ENCODE measurements at places on chromosomes 16 and 17.

DNA sequence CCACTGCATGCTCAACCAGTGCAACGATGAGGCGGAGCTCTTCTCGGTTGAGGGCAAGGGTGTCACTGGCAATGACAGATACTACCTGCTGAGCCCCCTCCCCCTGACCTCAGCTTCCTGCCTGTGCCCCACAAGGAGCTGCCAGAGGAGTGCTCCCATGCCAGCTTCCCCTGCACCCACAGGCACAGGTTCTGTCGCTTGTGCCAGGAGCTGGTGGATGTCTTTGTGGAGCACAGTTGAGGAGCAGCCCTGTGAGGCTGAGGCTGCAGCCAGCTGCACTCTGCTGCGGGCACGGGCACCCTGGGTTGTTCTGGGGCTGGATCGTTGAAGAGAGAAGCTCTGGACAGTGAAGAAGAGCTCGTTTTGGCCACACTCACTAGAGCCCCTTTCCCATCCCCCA is 165.3 kb upstream of the ZNF267 start:
- no peak for DNase-seq

GRCh38 chr16:89602273-89602951 is 11.0 kb upstream of the DPEP1 start:
- DNase-seq, result peak; percentile 93

GRCh38 chr17:77635176-77635575 is 323.3 kb upstream of the TNRC6C start:
- DNase-seq, result no peak

- DNase-seq, result no peak
These were observed 5.6 kb upstream of the ANKS4B start for GRCh38 chr16:21227866-21228265.

DNA sequence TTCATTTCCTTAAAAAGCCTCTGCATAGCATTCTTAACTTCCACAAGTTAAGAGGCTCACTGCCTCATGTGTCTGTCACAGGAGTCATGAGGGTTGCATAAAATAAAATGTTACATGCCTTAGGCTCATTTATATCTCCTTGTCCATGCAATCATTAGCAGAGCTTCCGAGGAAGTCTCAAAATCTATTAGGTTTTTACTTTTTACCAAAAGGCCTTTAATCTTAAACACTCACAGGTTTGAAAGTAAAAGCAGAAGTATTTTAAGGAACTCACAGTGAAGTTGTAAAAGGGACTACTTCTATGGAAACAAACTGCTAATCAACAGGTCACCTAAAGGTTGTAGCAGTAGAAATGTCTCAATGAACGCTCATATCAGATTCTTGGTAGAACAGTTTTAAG is 5.2 kb upstream of the ATP6V0A1 start:
- no peak for DNase-seq

- DNase-seq, result no peak
These were observed 51.8 kb downstream of the LMF1 start for GRCh38 chr16:918741-919657.

- DNase-seq, result no peak
These were observed 68.8 kb downstream of the CMIP start for GRCh38 chr16:81513204-81514040.

GRCh38 chr16:72905581-72905980 is 142.3 kb downstream of the ZFHX3 start:
- DNase-seq, result peak; percentile 11

DNA sequence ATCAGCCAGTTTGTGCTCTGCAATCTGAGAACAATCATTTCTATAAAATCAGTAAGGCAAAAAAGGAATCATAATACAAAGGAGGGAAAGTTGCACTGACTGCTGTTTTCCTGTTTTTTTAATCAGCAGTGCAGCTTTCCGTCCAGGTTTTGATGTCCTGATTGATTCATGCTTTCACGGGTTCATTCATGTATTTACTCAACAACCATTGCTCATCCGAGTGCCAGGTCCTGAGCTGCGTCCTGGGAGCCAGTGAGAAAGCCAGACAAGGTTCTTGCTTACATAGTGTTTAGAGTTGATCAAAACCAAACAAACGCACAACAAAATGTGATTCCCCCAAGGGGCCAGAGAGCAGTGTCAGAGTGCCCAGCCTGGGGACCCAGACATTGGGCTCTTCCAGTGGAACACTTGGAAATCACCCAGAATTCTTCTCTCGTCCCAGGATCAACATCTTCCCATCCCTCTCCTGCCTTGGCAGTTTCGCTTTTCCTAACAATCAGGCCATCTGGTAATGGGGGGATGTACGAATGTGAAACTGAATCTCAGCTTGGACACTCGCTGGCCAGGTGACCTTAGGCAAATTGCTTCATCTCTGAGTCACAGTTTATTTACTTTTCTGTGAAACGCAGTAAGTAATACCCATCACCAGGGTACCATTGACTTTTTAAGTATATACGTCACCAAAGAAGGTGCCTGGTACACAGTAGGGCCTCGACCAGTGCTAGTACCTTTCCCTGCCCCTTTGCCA is 13.3 kb upstream of the C1QL1 start:
- peak; percentile 62 for DNase-seq

DNA sequence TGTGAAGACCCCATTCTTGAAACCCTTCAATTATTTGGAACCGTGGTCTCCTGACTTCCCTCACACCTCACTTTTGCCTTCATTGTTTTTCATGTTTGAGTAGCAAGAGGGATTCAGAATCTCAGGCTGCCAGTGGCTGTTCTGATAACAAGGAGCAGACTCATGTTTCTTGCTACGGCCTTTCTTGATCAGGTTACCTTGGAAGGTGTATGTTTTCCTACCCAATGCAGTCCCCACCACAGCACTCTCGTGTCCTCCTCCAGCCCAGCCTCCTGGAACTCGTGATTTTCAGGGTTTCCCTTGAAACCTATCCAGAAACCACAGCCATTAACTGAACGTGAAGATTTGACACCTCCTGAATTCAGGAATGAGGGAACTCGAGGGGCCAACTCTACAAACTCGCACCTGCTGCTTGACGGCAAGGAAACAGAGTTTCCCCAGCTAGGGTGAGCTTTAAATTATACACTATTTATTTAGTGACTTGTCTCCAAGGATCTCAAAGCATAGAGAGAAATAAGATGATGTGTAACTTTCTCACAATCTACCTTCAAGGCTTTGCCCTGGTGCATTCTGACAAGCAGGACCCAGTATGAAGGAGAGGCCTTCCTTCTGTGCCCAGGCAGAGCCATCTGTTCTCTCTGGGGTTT is 1.6 kb downstream of the ZFHX3 start:
- DNase-seq, result no peak

DNA sequence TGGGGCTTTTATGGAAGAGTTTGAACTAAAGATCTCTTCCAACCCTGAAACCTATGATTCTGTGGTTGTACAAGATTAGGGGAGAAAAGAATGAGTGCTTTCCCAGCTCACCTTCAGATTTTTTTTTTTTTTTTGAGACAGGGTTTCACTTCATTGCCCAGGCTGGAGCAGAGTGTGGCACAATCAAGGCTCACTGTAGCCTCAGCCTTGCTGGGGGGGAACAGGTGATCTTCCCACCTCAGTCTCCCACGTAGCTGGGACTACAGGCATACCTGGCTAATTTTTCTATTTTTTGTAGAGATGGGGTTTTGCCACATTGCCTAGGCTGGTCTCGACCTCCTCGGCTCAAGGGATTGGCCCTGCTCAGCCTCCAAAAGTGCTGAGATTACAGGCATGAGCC is 21.8 kb upstream of the ITGB3 start:
- DNase-seq, result no peak

DNA sequence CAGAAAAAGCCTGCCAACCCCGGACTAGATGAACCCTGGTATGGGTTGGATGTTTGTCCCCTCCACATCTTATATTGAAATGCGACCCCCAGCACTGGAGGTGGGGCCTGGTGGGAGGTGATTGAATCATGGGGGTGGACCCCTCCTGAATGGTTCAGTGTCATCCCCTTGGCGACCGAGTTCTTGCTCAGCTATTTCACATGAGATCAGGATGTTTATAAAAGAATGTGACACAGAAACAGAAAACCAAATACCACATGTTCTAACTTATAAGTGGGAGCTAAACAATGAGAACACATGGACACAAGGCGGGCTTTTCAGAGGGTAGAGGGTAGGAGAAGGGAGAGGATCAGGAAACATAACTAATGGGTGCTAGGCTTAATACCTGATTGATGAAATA is 576.0 kb upstream of the HSBP1 start:
- DNase-seq, result no peak

DNA sequence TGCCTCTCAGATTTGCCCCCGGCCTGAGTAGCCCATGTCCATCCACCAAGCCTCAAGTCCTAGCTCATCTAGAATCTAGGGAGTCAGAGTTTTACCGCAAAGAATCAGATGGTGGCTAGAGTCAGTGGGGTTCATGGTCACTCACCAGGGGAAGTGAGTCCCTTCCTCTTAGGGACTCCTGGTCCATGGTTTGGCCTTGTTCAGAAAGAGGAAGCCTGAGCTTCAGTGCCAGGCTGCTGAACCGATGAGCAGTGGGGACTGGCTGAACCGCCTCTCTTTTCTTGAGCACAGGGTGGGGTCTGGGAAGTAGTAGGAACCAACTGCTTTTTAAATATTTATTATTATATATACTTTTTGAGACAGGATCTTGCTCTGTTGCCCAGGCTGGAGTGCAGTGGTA is 160.3 kb downstream of the NTN1 start:
- DNase-seq, result no peak

- no peak for DNase-seq
These were observed 24.8 kb downstream of the RPGRIP1L start for GRCh38 chr16:53678756-53679343.

GRCh38 chr17:83069571-83069906 is 9.9 kb upstream of the METRNL start:
- no peak for DNase-seq

Data from RWPE1 (cell line).